Left renal pelvis (tissue), 4 donors: ENCODE measurements at places on chromosomes 2 and 18. TPM values are rescaled to one million over a fixed set of nuclear protein-coding genes. Genes with fewer than 3 reads are reported as not detected.
A peak's percentile ranks its signal among the peaks of the same experiment; 100 is the strongest.

DNA sequence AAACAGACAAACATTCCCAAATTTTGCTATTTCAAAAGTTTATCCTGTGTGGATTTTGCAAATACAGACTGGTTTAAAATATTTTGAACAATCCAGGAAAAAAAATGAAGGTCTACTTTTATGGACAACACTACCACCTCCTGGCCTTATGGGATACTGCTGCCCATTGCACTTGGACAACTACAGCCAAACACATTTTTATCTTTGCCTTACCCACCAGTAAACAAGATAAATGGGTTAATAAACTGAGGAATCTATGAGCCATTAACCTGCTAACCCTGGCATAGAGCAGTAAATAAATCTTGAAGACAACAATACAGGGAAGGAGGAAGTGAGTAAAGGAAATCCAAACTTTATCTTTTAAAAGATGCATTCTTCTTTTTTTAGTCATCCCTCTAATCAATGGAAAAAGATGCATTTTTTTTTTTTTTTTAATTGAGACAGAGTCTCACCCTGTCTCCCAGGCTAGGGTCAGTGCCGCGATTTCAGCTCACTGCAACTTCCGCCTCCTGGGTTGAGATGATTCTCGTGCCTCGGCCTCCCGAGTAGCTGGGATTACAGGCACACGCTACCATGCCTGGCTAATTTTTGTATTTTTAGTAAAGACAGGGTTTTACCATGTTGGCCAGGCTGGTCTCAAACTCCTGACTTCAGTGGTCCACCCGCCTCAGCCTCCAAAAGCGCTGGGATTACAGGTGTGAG, 2.1 kb upstream of the SPIRE1 start:
- DNase-seq: peak; percentile 54

DNA sequence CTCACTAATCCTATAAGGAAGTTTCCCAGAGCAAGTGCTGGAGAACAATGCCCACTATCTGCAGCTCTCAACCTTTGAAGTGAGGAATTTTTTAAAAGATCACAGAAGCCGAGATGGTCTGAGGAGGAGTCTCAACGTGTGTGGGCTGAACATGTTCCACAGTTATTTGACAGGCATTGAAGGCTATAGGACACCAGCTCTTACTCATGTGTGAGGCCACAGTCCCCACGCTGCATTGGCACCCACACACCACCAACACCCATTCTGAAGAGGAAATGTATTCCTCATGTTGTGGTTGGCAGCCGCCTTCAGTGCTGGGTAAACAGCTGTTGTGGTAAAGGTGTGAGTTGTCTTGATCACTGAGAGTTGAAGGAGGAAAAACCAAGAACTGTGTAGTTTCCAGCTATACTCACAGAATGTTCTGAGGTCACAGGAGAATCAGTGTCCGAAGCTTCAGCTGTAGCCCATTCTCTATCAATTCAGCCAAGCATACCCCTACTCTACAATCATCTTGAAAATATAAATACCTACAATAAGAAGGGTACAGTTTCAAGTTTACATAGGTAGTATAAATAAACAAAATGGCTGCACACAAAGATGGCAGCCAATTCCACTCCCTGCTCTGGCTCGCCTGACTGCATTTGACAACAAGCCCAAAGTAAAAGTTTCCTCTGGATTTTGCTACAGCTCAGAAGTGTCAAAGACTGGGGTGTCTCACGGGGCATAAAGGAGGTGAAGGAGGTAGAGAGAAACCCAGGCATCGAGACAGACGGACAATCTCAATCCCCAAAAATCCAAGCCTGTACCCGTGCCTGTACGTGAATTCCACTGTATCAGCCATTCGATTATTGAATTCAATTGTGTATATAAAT, 12.1 kb downstream of the CD226 start:
- no peak for DNase-seq

DNA sequence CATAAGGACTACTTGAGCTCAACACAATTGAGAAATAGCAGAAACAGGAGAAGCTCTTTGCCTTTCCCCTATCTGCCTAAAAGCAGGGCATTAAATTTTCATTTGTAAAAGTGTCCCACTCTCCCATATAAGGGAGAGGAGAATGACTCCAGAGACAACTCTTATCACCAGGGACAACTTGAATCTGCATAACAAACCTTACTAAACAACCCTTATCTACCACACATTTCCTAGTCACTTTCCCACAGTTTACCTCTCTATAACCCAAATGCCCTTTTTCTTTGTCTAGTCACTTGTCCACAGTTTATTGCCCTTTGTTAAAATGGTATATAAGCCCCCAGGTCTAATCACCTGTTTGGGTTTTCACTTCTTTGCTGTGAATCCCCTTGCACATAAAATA, 37.5 kb upstream of the PPM1B start:
- DNase-seq: no peak

The VWC2L gene
- polyA plus RNA-seq: not detected

The PLEKHA3 gene
- 39.8 TPM for polyA plus RNA-seq

The COL6A3 gene
- 261 TPM for polyA plus RNA-seq

DNA sequence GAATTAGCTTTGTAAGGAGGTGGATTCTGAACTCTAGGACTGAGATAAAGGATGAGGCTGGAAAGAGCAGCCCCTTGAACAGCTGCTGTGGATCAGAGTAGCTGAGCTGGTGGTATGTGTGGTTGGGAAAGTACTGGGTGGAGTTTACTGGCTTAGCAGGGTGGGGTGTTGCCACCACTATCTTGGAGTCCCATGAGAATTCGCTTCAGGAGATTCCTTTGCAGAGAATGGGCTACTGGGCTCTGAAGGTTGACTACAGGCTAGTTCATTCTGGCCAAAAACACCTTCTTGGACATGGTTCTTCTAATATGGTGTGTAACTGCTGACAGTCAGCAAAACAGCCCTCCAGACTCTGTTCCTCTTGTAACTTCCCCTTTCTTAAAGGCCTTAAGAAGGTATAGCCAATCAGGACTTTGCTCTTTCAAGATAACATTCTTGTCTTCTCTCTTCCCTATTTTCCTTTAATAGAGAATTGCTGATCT, 52.7 kb downstream of the TET3 start:
- no peak for DNase-seq

The TBR1 gene
- 0.03 TPM for polyA plus RNA-seq

The FSIP2 gene
- 2.0 TPM for polyA plus RNA-seq

- DNase-seq: no peak
These were observed 94.4 kb upstream of the RND3 start for GRCh38 chr2:150581717-150582472.

DNA sequence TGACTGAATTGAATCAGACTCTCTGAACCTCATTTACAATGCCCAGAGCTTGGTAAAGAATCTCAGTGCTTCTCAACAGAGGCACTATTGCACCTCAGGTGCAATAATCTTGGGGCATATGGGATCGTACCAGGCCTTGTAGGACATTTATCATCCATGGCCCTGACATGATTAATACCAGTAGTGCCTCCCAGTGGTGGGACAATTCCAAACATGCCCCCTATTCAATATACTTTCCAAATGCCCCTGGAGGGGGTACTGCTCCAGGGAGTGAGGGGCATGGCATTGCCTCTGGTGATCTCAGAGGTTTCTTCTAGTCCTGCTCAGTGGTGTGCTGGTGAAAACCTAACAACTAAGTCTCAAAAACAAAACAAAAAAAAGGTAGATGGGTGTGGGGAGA, 174.9 kb upstream of the SMAD2 start:
- no peak for DNase-seq

- no peak for DNase-seq
These were observed 5.4 kb upstream of the SALL3 start for GRCh38 chr18:78974115-78974761.

GRCh38 chr2:101157272-101157671, 6.1 kb upstream of the TBC1D8 start:
- no peak for DNase-seq

DNA sequence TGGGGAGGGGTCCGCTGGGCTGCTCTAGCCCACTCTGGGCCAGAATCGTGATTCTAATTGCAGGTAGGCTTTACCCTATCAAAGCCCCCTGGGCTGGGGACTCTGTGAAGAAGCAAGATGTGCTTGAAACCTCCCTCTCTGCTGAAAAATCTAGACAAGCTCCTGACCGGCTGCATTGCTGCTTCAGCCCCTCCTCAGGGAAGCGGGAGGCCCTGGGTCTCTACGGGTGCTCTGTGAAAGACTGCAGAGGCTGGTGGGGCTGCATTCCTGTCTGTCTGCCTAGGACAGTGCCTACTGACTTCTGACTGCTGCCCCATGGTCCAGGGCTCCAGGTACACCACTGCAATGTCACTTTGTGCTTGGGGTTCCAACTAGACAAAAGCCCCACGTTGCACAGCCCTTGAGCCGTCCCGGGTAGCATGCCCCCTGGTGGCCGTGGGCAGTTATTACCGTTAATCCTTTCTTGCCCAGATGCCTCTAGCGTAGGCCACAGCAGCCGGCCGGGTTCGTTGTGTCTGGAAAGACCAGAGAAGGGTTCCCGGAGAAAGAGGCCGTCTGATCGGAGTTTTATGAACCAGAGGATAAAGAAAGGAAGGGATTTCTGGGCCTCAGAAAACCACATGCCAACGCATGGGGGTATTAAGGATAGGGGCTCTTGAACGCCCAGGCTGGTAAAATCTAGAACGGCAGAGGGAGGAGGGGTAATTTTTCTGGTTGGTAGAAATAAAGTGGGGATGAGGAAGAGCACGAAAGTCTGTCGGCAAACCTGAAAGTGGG, 15.9 kb upstream of the C1QL2 start:
- DNase-seq: no peak

The CDH19 gene
- 0.14 TPM for polyA plus RNA-seq

DNA sequence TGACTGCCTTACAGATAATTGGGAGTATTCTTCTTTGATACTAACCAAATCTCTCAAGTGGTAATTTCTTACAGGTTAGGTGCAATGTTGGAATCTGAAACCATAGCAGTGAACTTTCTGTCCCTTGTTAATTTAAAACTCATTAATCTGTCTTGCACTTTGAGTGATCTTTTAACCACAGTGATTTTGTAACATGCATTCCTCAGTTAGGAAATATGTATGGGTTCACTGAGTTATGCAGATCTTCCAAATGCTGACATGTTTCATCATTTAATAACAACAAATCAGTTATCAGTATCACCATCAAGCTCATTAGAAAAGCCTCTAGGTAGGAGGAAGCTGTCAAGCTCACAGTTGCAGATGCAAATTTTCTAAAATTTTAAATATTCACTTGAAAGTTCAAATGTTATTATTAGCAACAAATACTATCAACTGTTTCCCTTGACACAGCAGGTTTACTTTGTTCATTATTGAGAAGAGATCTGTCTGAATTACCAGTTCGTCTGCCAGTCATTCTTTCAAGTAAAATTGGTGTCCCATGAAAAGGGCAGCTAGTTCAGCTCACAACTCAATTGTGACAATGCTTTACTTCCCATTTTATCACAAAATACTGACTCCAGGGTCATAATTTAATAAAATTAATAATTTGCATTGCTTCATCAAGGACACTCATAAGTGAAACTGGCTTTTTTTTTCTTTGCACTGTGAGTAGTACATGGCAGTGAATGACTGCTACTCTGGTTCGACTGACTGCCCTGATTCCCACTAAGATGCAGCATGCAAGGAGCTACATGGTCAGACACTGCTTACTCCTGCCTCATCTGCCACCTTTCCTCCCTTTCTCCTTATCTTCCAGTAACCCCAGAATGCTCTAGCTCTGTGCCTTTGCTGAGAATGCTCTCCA, 31.6 kb downstream of the SUCLG1 start:
- no peak for DNase-seq

GRCh38 chr2:220374282-220374681, 746.9 kb downstream of the SLC4A3 start:
- DNase-seq: no peak

DNA sequence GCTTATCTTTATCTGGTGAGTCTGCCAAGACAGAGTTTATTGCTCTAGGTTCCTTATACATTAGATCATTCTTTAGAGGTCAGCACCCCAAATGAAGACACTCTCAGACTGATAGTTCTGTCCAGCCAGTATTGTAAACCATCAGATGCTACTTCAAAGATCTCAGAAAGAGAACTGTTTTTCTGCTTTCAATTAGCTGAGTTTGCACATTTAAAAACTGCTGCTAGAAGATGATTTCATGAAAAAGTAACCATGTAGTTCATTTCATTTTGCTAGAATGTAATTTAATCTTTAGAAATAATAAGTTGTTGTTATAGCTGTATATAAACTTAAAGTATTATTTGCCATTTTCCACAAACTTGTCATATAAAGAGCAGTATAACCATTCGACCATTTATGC, 344.5 kb upstream of the ATP5MC3 start:
- DNase-seq: no peak

DNA sequence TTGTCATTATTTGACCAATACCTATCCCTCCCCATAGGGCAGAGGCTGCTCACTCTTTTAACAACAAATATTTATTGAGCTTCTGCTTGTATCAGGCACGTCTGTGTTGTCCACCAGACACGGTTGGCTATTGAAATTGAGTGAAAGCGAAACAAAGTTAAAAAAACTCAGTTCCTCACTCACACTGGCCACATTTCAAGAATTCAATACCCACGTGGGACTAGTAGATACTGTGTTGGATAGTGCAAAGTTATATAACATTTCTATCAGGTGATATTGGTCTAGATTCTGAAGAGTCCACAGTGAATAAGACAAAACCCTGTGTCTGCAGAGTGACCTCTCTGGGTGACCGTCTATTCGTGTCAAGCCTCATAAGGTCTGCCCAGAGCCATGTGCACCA, 43.9 kb upstream of the GALR1 start:
- no peak for DNase-seq

DNA sequence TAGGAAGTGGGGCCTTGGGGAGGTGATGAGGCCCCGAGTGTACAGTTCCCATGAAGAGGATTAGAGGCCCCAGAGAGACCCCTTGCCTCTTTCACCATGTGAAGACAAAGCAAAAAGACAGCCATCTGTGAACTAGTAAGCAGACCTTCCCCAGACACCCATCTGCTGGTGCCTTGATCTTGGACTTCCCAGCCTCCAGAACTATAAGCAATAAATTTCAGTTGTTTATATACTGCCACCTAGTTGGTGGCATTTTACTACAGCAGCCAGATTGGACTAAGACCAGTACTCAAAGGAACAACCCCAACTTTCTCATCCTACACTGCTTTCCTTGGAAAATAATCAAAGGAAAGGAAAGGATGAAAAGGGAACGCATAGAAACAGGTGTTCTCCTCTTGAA, 27.9 kb upstream of the CREG2 start:
- no peak for DNase-seq

DNA sequence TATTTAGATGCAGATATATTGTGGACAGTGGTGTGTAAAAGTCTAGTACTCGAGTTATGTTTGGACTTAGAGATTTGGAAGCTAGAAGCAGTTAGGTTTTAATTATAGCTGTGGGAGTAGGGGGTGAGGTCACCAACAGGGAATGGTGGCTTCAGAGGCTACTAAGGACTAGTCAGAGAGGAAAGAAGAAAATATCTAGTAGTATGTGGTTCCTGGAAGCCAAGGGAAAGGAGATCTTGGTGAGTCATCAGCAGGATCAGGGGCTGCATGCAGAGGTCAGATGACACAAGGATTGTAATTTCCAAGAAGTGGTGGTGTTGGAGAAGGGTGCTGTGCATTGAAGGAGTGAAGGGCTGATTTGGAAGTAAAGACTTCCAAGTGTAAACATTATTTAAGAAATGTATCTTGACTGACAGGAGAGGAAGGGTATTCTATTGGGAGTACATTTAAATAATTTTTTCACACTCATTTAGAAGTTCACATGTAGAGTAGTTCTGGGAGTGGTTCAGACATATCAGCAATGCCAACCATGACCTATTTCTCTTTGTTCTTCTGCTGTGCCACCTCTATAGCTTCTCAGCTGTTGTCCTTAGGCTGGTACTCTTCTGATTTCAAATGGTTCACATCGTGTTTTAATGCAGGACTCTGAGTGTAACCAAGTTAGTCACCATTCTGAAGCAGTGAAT, 59.1 kb downstream of the ACSL3 start:
- DNase-seq: no peak

The TLX2 gene
- 0.23 TPM for polyA plus RNA-seq
